Stimulated activated naive CD8-positive, alpha-beta T cell treated with anti-CD3 and anti-CD28 coated beads, Interleukin-15, Interleukin-2, amounts not matched to agents 100 U/mL and 50 U/mL, for 24 hours (primary cell): ENCODE measurements at places on chromosomes 12 and 14.

DNA sequence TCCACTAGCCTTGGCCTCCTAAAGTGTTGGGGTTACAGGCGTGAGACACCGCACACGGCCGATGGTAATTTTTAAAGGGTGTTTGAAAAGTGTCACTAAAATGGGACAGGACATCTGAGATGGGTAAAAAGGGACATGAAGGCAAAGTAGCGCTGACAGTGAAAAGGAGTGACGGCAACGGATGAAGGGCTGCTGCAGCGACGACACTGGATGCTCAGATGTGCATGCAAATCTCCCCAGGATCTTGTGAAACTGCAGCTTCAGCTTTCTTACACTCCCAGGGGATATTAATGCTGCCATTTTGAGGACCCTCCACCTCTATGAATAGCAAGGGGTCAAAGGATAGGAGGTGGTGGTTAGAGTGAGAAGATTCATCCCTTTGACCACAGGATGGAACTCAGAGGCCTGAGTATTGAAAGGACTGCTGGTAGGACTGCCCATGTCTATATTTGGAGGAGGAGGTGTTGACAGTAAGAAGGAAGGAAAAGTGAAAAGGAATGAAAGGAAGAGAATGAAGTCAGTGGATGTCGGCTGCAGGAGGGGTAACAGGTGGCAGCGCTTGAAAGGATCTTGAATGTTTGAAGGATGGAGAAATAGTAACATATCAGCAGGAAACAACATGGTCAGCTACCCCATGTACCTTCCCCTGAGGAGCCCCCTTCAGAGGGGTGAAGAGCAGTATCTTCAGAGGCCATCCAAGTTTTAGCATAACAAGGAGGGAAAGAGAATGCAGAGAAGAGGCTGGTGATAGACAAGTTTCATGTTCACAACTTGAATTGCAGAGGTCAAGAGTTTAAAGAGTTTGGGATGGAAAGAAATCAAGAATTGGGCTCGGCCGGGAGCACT, 37.1 kb downstream of the CLIP1 start:
- no peak for DNase-seq

DNA sequence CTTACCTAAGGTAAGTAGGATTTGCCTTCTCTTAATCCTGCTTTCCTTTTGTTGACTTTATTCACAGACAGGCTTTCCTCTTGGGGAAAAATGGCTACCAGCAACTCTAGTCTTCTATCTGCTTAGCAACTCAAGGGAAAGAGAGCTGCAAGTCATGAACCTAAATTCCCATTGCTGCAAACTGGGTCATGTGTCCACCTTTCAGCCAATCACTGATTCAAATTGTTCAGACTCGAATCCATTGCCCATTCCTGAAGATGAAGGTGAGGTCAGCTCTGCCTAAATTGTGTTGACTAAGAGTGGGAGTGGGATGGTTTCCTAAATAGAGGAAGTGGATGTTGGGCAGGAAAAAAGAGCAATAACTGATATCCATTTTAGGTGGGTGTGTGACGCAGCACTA, 7.7 kb downstream of the FBXW8 start:
- no peak for DNase-seq

GRCh38 chr14:86179980-86180379, 650.0 kb downstream of the FLRT2 start:
- DNase-seq, result no peak

GRCh38 chr14:25006961-25007795, 42.8 kb downstream of the STXBP6 start:
- DNase-seq, result no peak

- DNase-seq, result no peak
Observed at GRCh38 chr12:40474630-40475029, 217.6 kb upstream of the CNTN1 start.

GRCh38 chr14:53278602-53279506, 125.7 kb upstream of the DDHD1 start:
- DNase-seq, result no peak

- DNase-seq, result peak; percentile 52
Observed at GRCh38 chr12:90253674-90254181, 545.1 kb upstream of the ATP2B1 start.

DNA sequence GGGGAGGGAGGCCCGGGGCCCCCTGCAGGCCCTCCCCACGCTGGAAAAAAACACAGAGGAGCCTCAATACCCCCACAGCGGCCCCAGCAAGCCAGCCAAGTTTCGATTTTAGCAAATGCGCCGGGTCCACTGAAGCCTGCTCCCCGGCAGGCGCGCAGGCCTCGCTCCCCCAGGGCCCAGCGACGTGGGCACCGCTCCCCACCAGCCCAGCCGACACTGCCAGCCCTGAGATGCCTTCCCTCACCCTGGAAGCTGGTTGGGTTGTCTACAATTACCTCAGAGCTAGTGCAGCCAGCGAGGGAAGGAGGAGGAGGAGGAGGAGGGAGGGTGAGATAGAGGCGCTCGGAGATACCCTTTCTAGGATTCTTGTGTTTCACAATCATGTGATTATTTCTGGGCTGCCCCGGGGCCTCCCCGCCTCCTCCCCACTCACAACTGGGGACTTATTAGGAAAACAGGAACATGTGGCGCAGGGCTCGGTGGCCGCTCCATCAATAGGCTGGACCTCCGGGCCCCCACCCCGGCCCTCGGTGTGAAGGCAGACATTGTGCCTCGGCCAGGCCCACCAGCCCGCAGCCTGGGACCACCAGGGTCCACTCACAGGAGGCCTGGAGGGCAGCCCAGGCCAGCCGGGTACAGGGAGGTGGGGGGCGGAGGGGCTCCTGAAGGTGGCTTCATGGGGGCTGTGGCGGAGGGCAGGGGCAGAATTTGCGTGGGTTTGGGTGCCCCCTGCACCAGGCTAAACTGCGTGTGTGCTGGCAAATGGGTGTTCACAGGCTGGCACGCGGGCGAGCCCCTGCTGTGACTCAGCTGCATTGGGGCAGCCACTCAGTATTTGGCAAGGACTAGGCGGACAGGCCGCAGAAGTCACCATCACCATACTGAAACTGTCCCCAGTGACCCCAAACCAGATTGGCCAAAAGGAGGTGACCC, 109.9 kb downstream of the NCOR2 start:
- peak; percentile 58 for DNase-seq

DNA sequence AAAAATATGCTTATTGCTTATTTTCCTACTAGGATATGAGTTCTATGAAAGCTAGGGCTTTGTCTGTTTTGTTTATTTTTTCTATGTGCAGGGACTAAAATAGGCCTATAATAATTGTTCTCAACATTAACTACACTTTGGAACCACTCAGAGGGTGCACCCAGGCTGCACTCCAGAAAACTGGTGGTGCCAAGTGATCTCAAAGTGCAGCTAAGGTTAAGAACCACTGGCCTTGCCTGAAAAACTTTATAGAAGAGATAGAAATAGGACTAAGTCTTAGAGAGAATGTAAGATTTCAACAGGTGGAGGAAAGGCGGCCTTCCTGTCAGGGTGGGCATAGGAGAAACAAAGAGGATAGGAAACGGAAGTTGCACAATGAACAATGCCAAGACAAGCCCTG, 37.7 kb upstream of the NR1H4 start:
- no peak for DNase-seq

- DNase-seq, result no peak
Observed at GRCh38 chr14:55799508-55800095, 219.6 kb downstream of the KTN1 start.

- DNase-seq, result no peak
Observed at GRCh38 chr12:58459191-58459590, 461.1 kb downstream of the LRIG3 start.

DNA sequence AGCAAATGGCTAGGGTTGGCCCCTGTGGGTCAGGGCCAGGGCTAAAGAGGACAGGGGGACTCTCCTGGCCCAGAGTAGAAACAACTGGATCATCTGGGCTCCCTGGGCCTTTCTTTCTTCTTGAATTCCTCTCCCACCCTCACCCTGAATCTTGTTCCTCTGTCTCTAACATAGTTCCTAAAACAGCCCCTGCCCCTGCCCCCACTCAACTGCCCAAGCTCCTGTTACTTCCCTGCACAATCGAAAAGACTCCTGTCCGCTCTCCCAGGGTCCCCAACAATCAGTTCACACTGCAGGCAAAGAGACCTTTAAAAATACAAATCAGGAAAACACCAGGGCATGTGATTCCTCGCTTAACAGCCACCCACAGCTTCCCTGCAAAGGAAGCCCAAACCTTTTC, 18.0 kb upstream of the ANKRD33 start:
- no peak for DNase-seq

- peak; percentile 7 for DNase-seq
Observed at GRCh38 chr12:118850244-118850825, 131.0 kb upstream of the SRRM4 start.

GRCh38 chr14:50099335-50099734, 17.0 kb downstream of the VCPKMT start:
- DNase-seq, result no peak

DNA sequence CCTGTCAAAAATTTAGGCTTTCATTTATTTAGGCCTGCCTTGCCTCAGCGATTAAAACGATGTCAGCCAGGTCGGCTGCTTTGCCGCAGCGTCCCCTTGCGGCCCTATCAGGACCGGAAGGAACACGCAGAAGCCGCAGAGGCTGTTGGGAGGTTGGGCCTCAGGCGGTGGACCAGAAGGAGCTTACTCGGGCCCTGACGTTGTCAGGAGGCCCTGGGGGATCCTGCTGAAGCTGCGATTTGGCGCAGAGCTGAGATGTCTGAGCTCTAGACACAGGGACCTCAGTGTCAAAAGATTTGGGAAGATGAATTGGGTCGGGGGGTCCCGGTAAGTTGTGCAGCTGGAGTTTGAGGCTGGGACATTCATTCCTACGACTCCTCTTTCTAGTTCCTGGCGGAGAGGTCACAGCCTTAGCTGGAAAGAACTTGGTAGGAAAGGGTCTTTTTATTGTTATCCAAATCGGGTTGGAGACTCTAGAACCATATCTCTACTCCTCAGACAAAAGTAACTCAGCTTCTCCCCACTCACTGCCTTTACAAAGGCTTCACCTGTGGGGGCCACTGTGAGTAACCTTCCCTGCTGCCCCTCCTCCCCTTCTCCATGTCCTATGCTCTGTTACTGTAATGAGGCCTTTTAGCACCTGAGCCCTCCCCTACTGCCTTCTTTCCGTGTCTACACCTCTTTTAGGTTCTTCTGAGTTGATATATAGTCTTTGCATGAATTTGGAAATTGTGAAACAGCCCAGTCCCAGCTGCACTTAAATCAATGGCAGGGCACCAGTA, 6.6 kb upstream of the ABCD2 start:
- DNase-seq, result no peak

DNA sequence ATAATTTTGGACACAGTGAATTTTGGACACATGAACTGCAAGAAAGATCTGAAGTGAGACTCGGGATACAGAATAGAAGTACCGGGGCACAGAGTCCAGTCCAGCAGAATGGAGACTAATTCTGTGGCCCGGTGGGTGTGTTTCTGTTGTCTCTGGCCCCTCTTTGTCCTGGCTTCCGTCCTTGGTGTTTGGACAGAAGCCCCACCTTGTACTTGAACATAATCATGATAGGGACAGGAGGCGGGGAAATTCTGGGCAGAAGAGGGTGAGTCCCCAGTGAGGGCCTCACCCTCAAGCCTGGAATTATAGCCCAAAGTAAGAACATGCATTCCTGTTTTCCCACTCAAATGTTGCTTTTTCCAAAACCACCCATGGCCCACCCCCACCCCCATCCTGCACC, 39.9 kb downstream of the TNFAIP2 start:
- no peak for DNase-seq

DNA sequence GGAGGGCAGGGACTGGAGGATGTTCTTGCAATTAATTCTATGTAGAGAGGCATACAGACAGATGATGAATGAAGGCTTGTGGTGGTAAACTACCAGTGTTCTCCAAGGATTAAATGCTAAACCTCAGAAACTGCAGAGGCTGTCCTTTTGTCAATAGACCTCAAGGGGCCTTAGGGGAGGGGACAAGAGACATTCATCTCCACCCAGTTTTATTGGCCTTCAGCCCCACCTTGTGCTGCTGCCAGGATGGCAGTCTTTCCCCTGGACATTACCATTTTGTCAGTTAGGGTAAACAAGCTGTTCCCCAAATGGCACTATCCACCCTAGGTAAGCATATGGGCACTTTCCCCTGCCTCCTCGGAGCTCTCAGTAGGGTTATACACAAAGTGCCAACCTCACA, 4.9 kb upstream of the SMAGP start:
- no peak for DNase-seq

DNA sequence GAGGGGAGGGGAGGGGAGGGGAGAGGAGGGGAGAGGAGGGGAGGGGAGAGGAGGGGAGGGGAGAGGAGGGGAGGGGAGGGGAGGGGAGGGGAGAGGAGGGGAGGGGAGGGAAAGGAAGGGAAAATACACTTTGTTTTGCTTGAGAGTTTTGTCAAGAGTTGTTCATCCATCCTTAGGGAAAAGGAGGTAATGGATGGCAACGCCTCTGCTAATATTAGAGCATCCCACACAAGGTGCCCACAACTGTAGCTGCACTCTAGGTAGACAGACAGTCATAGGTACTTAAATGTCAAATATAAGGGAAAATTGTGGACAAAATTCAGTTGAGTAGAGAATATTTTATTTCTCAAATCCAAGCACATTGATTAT, 2.5 kb upstream of the SSH1 start:
- DNase-seq, result no peak

- DNase-seq, result peak; percentile 31
Observed at GRCh38 chr14:78848234-78848820, 678.2 kb downstream of the NRXN3 start.

GRCh38 chr12:109760930-109761921, 47.6 kb downstream of the FAM222A start:
- DNase-seq, result no peak

- no peak for DNase-seq
Observed at GRCh38 chr12:103997286-103997900, 31.7 kb downstream of the TDG start.
